Aorta (tissue), 5 donors: ENCODE measurements at places on chromosomes 1 and 21.

GRCh38 chr1:239891621-239892358, 199.9 kb upstream of the FMN2 start:
- no peak for DNase-seq

GRCh38 chr1:161733526-161733925, 12.2 kb downstream of the FCRLB start:
- DNase-seq, result no peak

GRCh38 chr1:83113652-83114051, 885.3 kb downstream of the TTLL7 start:
- DNase-seq, result no peak

GRCh38 chr21:42379426-42380215, 13.3 kb upstream of the TFF1 start:
- DNase-seq, result no peak

DNA sequence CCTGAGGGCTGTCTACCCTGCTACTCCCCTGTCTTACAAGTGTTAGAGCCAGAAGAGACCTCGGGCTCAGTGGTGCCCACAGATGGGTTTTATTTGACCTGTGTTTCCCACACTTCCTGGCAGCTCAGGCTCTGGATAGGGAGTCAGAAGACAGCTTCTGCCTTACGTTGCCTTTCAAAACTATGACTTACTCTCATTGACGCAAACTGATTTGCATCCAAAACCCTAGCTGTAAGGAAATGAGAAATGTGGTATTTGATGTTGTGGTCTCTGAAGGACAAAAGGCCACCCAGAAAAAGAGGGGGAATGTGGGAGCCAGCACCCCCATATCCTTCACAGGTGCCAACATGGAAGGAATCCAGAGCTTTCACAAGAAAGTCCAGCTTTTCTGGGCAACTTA, 180.2 kb downstream of the ATG4C start:
- no peak for DNase-seq

DNA sequence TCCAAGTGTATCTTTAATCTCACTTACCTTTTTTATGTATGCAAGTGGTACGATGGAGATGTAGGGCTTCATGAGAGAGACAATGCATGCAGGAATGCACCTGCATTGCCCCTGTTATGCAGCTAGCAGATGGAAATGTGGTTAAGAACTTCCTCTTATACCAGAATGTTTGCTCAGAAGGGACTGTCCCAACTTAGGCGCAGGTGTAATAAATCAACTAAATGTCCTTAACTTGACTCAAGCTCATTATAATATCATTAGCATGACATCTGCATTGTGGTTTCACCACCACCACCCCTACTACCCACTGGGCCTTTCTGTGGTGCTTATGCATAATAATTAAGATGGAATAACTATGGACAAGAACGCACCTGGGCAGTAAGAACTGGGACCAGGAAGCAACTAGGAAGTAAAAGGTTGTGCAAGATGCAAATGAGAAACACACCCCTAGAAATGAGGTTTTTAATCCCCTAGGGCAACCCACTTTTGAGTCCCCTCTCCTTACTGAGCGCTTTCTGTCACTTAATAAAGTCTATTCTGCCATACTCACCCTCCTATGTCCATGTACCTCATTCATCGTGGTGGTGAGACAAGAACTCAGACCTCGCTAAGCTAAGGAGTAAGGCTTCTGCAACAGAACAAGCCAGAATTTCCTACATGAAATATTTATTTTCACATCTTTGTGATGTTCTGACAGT, 1103.3 kb upstream of the B3GALT2 start:
- no peak for DNase-seq

GRCh38 chr1:29256979-29257804, 20.9 kb downstream of the PTPRU start:
- no peak for DNase-seq

- no peak for DNase-seq
Observed at GRCh38 chr1:87263785-87264184, 64.9 kb upstream of the LMO4 start.
